ENCODE measurements at places on chromosomes 4 and X.

DNA sequence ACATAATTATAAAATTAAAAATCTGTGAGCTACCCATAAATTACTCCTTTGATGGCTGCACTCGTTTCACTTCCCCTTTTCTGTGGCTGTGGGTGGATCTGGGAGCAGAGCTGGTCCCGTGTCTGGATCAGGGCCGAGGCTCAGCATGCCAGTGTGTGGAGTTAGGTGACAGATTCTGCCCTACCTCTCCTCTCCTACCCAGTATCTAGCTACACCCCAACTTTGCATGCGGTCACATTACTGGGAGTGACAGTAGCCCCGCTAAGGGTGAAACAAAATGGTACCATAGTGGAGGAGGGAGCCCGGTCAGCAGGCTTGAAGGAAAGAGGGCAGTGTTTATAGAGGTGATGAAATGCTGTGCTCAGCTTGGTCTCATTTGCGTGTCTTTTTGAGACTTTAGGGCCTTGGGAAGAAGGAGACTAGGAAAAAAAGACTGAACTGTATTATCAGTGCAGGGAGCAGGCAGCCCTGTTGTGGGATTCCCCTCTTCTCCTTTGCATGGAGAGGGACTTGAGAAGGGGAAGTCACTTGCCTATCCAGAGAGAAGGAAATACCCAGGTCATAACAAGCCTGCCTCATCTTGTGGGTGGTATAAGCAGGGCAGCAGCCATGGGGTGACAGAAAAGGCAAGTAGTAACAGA is 48.4 kb downstream of the ARHGAP10 start:
- no peak for DNase-seq

DNA sequence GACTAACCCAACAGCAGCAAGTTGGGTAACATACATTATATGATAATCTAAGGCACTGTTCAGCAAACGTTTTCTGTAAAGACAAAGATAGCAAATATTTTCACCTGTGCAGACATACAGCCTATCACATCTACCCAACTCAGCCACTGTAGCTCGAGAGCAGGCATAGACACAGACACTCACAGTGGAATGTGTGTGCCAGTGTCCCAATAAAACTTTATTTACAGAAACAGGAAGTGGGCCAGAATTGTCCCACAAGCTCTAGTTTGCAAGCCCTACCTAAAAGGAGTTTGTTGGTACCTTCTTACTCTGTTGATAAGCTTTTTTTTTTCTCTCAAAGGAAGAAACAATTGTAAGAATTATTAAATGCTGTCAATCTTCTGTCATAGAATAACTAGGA is 11.9 kb upstream of the FAM9A start:
- no peak for DNase-seq

DNA sequence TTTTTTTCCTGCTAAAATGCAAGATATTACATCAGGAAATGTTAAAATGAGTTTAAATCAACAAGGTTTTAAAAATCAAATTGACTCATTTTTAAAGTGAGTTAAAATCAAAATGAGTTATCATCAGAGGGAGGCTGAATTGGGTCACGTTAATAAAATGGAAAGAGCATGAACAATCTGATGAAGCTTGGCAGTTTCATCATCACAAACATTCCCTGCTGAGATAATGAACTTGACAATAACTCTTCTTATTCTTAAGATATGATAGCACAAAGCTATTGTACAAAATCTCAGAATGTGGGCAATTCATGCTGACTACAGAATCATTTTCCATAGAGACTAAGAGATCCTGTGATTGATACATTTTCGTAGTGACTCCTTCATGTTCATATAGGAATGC is 1086.7 kb downstream of the STIM2 start:
- DNase-seq: no peak

DNA sequence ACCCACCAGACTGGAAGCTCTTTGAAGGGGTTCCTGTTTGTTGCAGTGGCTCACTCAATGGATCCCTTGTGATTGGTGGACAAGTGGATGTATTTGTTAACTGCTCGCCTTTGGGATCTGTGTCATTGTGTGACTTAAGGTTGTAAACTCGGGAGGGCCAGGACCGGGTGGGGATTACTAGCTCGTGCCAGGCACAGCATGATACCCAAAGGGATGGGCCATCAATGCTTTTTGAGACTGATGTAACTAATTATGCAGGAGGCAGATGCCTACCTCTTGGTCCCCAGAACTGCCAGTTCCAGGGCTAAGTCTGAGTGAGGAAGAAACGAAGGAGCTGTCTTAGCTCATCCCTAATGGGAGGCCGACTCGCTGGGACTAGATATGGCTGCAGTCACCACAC is 27.7 kb downstream of the UTP14A start:
- DNase-seq: no peak

DNA sequence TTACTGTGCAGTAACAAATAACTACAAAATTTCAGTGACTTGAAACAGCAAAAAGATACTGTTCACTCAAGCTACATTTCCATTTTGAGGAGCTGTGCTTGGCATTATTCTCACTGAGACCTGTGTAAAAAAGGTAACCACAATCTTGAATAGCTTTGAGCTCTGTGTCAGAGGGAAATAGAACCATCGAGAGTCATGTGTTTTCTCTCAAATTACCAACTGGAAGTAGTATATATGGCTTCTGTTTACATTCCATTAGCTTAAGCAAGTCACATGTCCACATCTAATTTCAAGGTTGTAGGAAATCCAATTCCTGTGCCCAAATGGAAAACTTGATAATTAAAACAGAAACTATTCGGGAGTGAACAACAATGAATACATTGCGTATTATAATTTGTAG is 82.9 kb upstream of the BANK1 start:
- no peak for DNase-seq

- DNase-seq: no peak
These were observed 1.8 kb downstream of the ARHGEF6 start for GRCh38 chrX:136778916-136779315.

DNA sequence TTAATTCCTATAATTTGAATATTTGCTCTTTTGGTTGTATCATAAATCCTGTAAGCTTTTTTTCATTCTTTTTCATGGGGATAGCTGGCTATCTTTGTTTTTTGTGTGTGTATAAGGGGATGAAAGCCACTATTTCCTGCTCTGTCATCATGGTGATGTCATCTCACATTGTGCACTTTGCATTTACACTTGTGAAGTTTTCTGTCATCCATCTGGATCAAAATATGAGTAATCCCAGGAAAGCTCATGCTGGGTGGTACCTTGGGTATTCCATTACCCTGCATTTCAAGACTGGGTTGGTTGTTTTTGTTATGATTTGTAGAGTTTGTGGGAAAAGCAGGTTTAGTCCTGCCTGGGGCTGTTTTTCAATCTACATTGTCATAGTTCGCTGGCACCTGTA is 367.3 kb downstream of the CHIC1 start:
- DNase-seq: no peak

GRCh38 chrX:63918611-63919010 is 133.6 kb upstream of the ARHGEF9 start:
- DNase-seq: no peak

- DNase-seq: no peak
These were observed 97.8 kb downstream of the SYTL5 start for GRCh38 chrX:38103857-38104812.

DNA sequence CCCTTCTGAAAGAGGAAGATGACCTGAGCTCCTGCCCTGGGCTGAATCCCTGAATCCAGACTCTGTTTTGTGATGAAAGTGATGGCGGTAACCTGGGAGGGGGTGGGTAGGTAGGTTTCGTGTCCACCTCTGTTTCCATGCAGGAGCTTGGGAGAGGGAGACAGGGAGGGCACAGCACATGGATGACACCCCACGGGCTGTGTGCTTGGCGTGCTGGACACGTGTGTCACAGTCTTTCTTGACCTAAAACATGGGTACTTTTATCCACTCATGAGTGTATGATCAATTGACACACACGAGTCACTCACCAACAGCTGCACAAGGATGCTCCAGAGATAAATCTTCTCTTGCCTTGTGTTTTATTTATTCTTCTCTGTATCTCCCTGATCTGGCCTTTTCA is 111.5 kb downstream of the DHRSX start:
- no peak for DNase-seq

DNA sequence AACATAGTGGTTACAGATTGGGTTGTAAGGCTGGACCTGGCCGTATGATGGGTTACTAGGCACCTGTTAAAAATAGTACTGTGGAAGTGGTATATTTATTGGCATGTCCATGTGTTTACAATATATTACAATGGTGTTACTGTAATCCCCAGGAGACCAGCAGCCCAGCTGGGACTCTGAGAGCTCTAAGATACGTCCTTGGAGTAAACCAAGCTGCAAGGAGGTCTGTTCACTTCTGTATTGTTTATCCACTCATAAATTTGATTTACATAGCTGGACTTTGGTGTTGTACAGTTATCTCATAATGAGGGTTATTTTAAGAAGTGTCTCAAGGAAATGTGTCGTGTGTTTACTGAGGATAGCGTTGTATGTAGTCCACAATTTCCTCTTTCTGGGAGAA is 93.8 kb downstream of the TBL1X start:
- no peak for DNase-seq

DNA sequence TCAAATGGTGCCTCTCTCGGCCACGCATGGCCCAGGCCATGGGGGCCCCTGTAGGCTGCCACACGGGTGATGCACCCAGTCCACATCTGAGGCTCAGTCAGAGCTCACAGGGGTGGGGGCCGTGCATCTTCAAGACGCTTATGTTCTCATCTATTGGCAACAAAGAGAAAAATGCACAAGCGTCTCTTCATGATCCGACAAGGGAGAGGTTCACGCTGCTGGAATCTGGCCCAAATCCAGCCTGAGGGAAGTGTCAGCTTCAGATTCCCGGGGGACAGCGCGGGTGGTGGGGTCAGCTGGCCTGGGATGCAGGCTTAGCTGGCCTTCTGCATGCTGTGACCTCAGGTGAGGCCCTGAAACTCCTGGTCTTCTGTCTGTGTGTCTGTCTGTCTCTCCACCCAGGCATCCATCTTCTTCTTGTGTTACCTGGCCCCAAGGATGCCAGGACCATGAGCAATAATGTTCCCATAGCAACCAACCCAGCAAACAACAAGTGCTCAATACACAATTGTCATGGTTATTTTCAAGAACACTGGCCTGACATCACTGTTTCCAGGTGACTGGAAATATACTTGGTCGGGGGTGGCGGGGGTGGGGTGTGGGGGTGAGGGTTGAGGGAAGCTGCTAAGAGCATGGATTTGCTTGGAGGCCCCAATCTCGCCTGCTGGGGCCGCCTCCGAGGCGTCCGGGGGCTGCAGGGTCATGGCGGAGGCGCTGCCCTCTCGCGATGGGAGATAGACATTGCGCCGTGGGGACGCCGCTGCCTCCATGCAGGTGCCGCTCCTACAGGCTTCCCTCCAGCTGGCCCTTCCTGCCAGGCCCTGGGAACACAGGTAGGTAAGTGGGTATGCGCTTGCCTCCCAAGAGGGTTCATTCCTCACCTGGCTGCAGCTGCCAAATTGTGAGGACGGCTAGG is 48.3 kb downstream of the ABLIM2 start:
- DNase-seq: no peak

- no peak for DNase-seq
These were observed 12.5 kb upstream of the HSFX4 start for GRCh38 chrX:149916745-149917392.

DNA sequence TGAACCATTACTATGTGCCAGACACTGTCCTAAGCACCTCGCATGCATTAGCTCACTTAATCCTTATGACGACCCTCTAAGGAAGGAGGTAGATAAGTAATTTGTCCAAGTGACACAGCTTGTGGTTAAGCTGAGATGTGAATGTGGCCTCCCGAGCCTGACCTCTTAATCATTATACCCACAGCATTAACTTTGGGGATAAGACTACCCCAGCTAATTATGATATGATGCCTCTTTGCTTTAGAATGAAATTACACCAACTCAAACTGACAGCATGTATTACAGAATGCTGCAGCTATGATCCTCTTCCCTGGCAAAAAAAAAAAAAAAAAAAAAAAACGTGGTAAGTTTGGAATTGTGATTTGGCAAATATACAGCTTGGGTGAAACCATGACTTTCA is 53.5 kb downstream of the APBB2 start:
- DNase-seq: no peak

Data from stimulated activated CD8-positive, alpha-beta memory T cell treated with anti-CD3 and anti-CD28 coated beads, Interleukin-4, amount 100 ng/mL, for 1 hour (primary cell).